Upper lobe of right lung (tissue), 1 donor: ENCODE measurements at places on chromosomes 16 and 17. TPM values are rescaled to one million over a fixed set of nuclear protein-coding genes. Genes with fewer than 3 reads are reported as not detected.

- H3K36me3 ChIP-seq = no peaks in the 10 kb centered on the region
- no peak overlapping the region for H3K27ac ChIP-seq
Observed at GRCh38 chr17:31433811-31434726, 42.6 kb downstream of the RAB11FIP4 start.

ANKRD40CL gene
- not detected for total RNA-seq

- no peaks in the 10 kb centered on the region for H3K4me1 ChIP-seq
- no peak overlapping the region for H3K4me3 ChIP-seq
- no peaks in the 10 kb centered on the region for H3K36me3 ChIP-seq
- no peak for DNase-seq
Observed at GRCh38 chr16:15415511-15415985, 18.8 kb upstream of the BMERB1 start.

- no peak overlapping the region for H3K27ac ChIP-seq
- peaks cover 9% of the 10 kb centered on the region for H3K4me1 ChIP-seq
- no peaks in the 10 kb centered on the region for H3K27me3 ChIP-seq
- no peaks in the 10 kb centered on the region for H3K36me3 ChIP-seq
Observed at GRCh38 chr17:67496286-67496685, 119.2 kb downstream of the PITPNC1 start.

RFWD3 gene
- total RNA-seq = 16.7 TPM
